Stimulated activated CD8-positive, alpha-beta memory T cell treated with anti-CD3 and anti-CD28 coated beads, Interleukin-4, amount 100 ng/mL, for 1 hour (primary cell): ENCODE measurements at places on chromosomes 4 and X.

GRCh38 chrX:18654875-18655836 is 16.8 kb downstream of the RS1 start:
- no peak for DNase-seq

GRCh38 chr4:28665306-28665705 is 1804.7 kb downstream of the STIM2 start:
- DNase-seq = no peak

DNA sequence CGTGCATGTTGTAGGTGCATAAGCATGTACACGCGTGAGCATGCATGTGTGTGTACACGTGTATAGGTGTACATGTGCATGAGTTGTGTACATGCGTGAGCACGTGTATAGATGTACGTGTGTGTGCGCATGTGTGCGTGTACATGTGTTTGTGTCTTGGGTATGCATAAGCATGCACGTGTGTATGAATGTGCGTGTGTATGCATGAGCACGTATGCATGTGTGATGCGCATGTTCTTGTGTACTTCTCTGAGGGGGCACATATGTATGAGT is 9.0 kb downstream of the NAT8L start:
- no peak for DNase-seq

- DNase-seq = no peak
These were observed 97.1 kb upstream of the USP9X start for GRCh38 chrX:40988100-40988499.

DNA sequence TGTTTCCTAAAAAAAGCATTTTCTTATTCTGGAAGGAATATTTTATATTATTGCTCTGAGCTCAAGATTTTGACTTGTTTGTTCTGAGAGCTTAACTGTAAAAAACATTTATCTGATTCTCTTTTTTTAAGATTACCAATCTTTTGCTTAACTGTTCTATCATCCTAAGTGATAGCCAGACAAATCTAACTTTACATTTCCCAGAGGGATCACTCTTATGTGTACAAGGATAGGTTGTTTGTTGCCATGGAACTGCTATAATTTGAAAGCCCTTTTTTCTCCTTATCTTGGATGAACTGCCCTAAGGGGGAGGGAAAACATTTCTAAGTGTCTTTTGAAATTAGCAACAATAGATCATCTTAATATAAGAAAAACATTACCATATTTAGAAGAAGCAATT is 494.7 kb downstream of the TRAM1L1 start:
- no peak for DNase-seq

GRCh38 chr4:105417624-105418023 is 56.2 kb downstream of the PPA2 start:
- no peak for DNase-seq

- no peak for DNase-seq
These were observed 80.4 kb downstream of the REELD1 start for GRCh38 chr4:146294776-146295175.

DNA sequence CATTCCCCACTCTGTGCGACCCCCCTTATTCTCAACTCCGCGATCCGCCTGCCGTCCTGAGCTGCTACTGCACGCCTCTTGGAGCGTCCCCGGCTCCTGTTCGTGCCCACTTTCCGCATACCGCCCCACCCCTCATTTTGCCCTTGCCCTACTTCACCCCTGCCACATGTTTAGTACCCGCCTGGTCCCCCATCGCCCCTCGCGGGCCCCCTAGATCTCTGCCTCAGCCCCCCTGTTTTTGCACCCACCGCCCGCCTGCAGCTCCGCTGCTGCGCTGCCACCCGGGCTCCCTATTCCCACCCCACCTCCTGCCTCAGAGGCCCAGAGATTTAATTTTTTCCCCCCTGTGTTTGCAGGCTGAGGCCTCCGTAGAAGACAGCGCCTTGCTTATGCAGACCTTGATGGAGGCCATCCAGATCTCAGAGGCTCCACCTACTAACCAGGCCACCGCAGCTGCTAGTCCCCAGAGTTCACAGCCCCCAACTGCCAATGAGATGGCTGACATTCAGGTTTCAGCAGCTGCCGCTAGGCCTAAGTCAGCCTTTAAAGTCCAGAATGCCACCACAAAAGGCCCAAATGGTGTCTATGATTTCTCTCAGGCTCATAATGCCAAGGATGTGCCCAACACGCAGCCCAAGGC is 1.4 kb downstream of the MAGED1 start:
- DNase-seq = no peak

- DNase-seq = no peak
These were observed 1997.4 kb downstream of the C4orf33 start for GRCh38 chr4:131093303-131093702.

DNA sequence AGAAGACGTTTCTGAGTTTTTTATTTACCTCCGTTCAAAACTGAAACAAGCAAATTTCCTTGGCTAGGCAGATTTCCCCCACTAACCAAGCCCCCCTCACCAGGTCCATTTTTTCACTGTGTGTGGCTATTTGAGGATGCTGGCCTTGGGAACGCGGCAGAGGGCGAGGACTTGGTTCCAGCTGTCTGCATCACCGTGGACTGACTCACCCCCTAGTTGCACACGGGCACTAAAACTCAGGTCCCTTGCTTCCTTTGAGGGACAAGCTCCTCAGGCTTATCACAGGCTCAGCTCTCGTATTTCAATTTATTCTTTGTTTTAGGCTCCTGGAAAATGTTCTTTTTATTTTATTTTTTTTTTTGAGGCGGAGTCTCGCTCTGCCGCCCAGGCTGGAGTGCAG is 8.4 kb upstream of the MTNR1A start:
- no peak for DNase-seq

GRCh38 chrX:97199501-97199900 is 315.8 kb downstream of the RPA4 start:
- DNase-seq = no peak

DNA sequence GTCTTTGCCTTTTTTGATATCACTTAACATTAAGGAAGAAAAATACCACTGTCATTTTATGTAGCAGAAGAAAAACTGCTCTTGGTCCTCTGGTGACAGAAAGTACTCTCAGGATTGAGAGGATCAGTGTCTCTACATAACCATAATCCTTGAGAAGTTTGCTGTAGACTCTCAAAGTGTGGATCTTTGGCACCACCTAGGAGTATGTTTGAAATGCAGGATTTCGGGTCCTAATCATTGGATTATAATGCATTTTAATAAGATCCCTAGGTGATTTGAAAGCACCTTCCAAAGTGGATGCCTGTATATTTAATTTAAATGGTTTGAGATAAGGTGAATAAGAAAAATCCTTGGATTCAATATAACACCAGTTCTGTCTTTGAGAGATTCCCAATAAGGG is 23.2 kb downstream of the MOB1B start:
- DNase-seq = no peak

GRCh38 chr4:21986307-21986706 is 37.7 kb upstream of the KCNIP4 start:
- no peak for DNase-seq

GRCh38 chr4:82652062-82652461 is 90.3 kb upstream of the TMEM150C start:
- DNase-seq = no peak

DNA sequence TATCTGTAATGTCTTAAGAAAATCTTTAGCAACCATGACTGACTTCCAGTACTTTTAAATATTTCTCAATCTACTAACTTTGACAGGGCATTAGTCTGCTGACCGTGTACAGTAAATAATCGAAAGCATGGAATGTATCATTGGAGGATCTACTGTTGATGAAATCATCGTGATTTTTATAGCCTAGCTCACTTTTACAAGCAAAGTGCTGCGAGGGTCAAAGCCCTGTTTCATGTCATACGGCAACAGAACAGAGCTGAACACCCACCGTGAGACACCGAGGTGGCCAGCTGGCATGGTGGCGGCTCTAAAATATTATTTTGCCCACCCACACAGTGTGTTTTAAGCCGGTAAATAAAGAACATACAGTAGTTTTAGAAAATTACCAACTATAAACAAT is 679.3 kb downstream of the FAT4 start:
- DNase-seq = no peak

DNA sequence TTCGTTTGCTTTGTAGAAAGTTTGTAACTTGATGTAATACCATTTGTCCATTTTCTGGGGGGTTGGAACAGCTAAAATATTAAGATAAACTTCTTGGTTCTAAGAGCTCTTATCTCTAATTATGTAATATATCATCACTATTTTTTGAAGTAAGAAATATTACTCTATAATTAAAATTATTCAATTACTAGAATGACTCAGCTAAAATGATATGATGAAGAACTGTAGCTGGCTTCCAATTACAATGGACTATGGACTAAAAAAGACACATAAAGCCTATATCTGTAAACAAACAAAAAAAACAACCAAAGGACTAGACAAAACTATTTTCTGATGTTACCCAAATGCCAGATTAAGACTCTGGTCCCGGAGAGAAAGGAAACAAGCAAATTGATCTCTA is 569.4 kb downstream of the PCDH18 start:
- DNase-seq = no peak

- no peak for DNase-seq
These were observed 77.0 kb downstream of the ZNF827 start for GRCh38 chr4:145861336-145862318.

GRCh38 chr4:791252-791897 is 34.6 kb downstream of the CPLX1 start:
- no peak for DNase-seq

DNA sequence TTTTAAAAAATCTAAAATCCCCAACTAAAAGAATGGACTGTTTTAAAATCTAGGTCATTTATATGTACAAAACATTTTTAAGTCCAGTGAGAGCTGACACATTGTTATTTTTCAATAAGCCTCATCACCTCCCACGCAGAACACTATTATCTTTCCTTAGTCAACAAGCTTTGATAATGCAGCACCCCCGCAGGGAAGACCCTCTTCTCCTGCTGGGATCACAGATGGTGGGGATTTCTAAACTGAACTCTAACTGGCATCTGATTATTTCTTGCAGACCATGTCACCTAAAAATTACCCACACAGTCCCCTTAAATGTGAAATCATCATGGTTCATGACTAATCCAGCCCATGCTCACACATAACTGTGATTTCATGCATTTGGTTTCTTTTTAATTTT is 11.6 kb downstream of the SYTL4 start:
- no peak for DNase-seq

DNA sequence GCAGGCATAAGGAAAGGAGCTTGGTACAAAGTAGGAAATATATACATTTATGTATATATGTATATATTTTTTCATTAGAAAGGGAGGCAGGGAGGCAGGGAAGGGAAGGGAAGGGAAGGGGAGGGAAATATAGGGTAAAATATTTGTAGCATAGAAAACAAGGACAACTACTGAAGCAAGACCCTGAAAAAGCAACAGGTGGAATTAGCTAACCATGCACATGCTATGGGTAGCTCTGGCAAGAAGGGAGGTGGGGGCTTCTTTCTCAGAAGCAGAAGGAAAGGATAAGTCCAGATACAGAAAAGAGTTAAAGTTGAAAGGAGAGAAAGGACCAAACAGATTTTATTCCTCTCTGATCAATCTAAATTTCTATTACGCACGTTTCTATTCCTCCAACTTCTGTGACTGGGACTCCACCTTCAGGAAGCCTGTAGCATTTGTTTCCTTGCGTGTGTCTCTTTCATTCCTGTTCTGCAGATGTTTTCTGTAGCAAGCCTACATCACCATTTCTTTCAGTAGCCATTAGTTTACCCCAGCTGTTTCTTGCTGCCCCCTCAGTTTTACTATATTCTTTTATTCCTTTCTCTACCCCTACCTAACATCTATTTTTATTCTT is 82.9 kb downstream of the OR13H1 start:
- no peak for DNase-seq

- DNase-seq = no peak
These were observed 71.0 kb upstream of the UGT8 start for GRCh38 chr4:114527637-114528036.

DNA sequence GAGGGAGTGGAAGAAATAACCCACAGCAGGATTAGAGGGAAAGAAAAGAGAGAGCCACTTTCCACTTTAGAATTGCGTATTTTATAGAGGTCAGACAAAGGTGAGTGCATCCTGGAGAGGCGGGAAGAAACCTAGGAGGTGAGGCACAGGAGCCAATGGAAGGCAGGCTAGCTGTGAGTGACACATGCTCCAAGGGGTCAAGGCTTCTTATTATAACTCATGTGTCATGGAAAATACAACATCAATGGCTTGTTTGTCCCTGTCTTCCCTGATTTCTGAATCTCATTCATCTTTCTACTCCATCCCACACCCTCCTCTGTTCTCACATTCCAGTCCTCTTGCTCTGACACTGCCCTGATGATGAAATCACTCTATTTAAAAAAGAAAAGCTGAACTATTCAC is 14.4 kb downstream of the ANXA3 start:
- DNase-seq = no peak

DNA sequence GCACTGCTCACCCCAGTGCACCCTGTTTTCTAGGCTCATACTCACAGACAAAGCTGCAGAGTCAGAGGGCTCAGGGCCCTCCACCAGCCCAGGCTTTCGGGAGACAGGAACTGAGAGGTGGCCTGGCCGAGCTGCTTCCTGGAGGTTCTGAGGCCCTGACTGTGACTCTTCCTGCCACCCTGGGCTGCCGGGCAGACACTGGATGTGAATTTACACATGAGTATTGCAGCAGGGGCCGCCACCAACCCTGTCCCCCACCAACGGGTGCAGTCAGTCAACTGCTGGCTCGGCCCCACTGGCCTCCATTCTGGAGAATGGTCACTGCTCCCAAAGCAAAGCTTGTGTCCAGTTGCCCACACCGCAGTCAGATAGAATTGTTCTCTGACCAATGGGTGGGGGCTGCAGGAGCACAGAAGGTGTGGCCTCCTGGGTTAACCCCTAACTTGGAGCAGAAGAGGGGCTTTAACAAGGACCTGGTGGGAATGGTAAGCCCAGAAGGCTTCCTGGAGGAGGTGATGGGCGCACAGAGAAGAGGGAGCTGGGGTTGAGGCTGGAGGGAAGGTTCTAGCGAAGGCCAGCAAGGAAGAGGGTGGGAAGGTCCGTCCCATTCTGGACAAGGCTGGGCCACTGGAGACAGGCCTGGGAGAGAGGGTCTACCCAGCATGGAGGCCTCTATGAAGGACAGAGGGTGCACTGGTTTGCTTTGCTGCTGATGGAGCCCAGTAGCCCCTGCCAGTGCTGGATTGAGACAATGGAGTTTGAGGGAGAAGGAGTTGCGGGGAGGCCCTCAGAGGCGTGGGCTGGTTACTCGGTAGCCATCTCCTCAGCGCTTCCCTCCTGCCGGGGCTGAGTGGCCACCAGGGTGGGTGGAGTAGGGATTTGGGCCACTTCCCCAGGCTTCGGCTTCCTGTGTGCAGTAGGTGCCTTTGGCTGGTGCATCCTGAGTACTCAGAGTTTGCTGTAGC is 135.3 kb downstream of the CPZ start:
- no peak for DNase-seq

GRCh38 chrX:150363561-150364346 is 637 bp downstream of the MAMLD1 start:
- no peak for DNase-seq

GRCh38 chr4:124713185-124713592 is 657 bp upstream of the ANKRD50 start:
- DNase-seq = no peak

- DNase-seq = no peak
These were observed 67.0 kb upstream of the BCOR start for GRCh38 chrX:40164751-40165150.

GRCh38 chr4:31390849-31391248 is 670.7 kb downstream of the PCDH7 start:
- no peak for DNase-seq

GRCh38 chr4:157514711-157515110 is 294.2 kb downstream of the GRIA2 start:
- no peak for DNase-seq
